Heart right ventricle (tissue), 16 donors: ENCODE measurements at places on chromosomes 11 and 22. TPM values are rescaled to one million over a fixed set of nuclear protein-coding genes. Genes with fewer than 3 reads are reported as not detected.
A peak's percentile ranks its signal among the peaks of the same experiment; 100 is the strongest.

DNA sequence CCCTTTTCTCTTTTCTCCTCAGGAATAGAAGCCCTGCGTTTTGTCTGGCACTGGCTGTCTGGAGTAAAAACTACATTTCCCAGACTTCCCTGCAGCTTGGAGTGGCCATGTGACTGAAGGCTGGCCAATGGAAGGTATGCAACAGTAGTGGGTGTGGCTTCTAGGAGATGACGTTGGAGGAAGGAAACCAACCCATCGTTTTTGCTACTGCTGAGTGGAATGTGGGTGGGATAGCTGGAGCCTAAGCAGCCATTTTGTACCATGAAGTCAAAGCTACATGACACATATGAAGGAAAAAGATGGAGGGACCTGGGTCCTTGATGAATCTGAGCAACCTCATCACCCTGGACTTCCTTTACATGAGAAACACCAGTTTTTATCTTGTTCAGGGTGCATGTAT, 19.6 kb downstream of the FGF3 start:
- no peak for DNase-seq

KDELR3 gene
- polyA plus RNA-seq = 9.4 TPM

DNA sequence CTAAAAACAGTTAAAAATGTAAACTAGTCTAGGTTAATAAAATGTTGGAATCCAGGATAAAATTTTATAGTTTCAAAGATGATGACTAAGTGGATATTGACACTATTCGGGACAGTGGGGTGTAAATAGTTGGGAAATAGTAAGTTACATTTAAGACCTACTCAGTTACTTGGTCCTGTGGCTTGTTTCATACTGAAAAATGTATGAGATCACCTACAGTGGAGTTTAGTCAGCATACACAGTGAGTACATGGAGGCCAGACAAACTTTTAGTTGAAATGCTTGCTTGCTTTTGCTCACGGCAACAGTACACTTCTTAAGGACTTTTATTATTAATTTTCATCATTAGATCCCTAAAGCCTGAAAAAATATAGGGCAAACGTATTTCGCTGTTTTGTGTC, 16.1 kb downstream of the TRIM22 start:
- DNase-seq = no peak

GRCh38 chr11:10072142-10072541, 221.9 kb downstream of the SBF2 start:
- DNase-seq = no peak

MOGAT2 gene
- not detected for polyA plus RNA-seq

LRRC74B gene
- polyA plus RNA-seq = not detected

TRIM6 gene
- 0.95 TPM for polyA plus RNA-seq

DNA sequence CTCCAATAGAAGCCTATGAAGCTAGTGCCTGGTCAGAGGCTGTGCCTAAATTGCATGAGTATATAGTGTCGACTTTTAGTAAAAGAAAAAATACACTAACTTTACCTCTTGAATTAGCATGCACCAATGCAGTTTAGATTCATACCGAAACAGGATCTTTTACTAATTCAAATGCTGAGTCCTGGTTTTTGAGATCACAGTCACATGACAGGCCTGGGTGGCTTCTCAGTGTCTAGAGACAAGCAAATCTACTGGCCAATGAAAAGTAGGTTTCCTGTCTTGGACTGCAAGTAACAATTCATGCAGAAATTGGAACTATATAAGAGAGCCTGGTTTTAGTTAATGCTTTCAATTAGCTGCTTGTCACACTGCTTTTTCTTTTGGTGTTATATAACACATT, 7.2 kb downstream of the ARHGEF12 start:
- DNase-seq = peak; percentile 32

DNA sequence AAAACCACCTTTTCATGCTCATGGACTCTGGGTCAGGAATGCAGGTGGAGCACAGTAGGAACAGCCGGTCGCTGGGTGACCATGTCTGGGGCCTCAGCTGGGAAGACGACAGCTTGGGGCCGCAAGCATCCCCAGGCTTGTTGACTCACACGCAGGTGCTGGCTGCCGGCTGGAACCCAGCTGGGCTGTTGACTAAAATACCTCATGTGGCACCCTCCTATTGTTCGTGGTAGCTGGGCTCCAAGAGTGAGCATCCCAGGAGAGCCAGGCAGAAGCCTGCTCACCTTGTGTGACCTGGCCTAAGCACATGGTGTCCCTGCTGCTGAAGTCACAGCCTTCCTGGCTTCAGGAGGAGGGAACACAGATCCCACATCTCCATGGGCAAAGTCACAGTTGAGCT, 9.4 kb downstream of the DPP3 start:
- DNase-seq = no peak

DNA sequence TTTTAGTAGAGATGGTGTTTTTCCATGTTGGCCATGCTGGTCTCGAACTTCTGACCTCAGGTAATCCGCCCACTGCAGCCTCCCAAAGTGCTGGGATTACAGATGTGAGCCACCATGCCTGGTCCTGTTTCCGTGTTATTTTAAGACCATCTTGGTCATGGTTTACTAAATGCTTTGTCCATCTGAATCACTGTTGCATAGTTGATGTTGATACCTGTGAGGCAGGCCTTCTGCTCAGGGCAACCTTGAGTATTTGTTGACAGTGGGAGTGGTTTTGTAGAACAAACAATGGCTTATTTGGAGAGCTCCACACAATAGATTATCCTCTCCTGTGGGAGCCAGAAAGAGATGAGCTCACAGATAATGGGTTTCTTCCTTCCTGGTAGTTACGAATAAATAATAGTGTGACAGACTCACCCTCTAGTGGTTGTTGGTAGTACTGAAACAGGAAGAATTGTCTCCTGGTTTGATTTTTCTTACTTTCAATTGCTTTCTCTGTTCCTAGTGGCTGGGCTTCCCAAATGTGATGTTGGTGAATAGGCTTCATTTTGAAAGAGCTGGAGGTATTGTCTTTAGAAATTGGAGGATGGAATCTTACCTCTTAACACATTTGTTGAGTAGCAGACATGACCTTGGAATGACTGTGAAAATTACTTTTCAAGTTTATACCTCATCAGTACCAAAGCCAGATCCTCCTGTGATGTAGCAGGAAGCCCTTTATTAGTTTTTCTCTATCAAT, 39.0 kb downstream of the CTNND1 start:
- DNase-seq = no peak

RAB36 gene
- polyA plus RNA-seq = 0.29 TPM

DNA sequence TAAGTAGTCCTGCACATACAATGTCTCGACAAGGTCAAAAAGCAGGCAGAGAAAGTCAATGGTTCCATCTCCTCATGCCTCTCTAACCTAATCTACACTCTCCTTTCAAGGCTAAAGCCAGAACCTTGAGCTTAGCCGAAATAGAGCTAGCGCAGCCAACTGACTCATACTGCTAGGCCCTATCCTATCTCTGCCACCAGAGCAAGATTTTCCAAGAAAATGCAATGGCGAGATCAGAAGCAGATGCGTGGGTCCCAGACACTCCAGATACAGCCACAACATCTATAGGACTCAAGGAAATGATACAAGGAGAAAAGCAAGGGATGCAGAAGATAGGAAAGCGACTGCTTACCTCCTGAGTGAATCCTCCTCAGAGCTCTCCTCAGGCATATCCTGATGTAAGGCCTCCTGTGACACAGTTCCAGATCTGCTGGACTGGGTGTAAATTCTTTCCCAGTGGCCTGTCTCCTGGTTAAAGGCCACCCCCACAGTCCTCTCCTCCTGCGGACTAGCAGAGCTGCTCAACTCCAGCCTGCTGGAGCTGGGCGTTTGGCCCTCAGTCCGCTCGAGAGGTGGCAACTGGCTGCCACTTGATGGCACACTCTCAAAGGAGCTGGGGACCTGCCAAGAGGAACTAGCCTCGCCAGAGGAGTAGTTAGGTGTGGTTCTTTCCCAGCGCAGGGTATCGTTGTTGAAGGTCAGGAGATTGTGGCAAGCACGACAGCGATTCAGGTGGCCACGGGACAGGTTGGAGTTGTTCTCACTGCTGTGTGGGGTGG, 52.0 kb downstream of the AMBRA1 start:
- DNase-seq = peak; percentile 44

GTPBP1 gene
- 18.4 TPM for polyA plus RNA-seq

DNA sequence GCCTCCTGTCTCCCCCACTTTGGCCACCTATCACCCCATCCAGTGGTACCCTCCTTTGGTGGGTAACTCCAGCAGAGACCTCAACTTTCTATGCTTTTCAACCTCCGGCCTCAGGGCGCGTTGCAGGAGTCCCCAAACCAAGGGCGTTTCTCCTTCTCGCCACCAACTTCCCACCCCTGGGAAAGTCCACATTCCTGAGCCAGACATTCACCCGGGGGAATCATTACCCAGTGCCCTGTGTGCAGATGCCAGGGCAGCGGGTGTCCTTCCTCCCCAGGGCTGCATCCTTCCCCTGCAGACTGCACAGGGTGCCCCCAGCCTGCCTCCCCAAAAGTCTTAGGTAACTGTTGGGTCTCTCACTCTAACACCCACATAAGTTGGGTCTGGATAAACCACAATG, 26.4 kb downstream of the MYEOV start:
- no peak for DNase-seq

BEST1 gene
- 4.9 TPM for polyA plus RNA-seq

- no peak for DNase-seq
These were observed 38.3 kb upstream of the TH start for GRCh38 chr11:2209900-2210321.

GRCh38 chr11:61869708-61870451, 21.5 kb downstream of the FADS3 start:
- DNase-seq = no peak

NAALAD2 gene
- 0.35 TPM for polyA plus RNA-seq

DNA sequence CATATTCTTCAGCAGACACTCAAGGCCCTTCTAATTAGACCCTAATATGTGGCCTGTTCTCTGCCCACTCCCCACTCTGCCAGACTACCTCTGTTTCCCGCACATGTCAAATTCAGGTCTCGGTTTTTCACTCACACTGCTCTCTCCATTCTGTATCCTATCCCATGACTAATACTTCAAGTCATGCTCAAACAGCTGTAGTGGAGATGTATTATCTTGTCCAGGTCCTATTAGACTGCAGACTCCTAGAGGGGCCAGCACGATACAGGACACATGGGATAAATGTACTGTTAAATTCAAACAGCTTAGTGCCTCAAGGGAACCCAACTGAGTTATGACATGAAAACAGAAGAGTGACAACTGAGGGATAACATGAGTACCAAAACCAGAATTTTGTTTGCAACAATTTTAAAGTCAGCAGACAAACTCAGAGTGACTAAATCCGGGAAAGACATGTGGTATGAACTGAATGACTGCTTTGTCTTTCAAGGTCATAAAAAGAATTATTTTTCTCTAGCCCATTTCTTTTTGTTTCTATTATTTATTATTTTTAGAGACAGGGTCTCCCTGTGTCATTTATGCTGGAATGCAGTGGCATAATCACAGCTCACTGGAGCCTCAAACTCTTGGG, 20.5 kb downstream of the ATP6V1E1 start:
- DNase-seq = no peak

C2CD2L gene
- polyA plus RNA-seq = 6.1 TPM

ATL3 gene
- polyA plus RNA-seq = 7.3 TPM

GRCh38 chr11:88597387-88597786, 259.9 kb upstream of the CTSC start:
- DNase-seq = no peak

GRCh38 chr22:17637490-17638181, 921 bp upstream of the BCL2L13 start:
- no peak for DNase-seq

DNA sequence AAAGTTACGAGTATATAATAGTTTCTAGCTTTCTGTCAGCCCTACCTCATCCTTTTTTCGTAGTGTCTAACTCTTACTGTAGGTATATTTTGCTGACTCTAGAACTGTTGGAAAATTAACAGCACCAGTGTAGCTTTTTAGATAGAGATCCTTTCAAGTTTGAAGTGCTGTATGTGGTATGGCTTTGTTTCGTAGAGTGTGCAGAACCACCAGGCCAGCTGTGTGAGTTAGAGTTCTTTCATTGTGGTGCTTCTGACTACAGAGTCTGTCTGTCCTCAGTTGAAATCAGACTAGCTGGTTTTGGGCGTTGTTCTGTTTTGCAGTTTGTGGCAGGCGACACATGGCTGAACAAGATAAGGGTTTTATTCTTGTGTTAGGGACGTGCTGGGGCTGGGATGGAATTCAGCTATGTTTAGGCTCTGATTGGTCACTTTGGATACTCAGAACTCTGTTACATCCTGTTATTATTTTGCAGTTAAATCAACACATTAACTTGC, 3.2 kb downstream of the ARHGEF12 start:
- peak; percentile 23 for DNase-seq

DNA sequence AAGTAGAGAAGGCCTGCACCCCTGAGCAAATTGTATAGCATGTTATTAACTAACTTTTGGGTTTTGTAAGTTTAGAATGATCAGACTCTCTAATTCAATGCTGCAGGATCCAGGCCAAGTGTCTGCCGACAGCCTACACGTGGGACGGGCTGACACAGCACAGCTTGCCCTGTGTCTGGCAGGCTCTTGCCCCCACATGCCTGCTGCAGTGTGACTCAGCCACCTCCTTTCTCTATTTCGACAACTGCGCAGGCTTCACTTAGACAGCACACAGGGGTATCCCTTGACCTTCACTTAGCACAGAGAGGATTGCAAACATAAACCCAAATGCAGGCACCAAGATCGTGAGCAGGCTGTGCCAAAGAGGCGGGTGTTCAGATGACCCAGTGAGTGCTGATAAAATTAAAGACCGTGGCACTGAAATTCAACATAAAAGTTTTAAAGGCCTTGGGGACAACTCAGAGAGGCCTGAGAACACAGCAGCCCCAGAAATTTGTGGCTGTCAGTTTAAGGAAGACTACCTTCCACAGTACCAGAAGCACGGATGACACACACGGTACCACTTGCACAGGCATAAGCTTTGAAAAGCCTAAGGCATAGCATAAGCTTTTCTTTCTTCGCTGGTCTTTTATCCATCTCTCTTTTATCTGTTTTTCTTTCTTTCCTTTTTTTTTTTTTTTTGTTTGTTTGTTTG, 37.8 kb downstream of the SCN3B start:
- peak; percentile 69 for DNase-seq

LMO1 gene
- 4.0 TPM for polyA plus RNA-seq

TMEM121B gene
- 1.2 TPM for polyA plus RNA-seq

ACTN3 gene
- 0.03 TPM for polyA plus RNA-seq

NPAS4 gene
- 0.04 TPM for polyA plus RNA-seq

MN1 gene
- polyA plus RNA-seq = 3.4 TPM

GRCh38 chr22:45683680-45684079, 12.0 kb downstream of the ATXN10 start:
- no peak for DNase-seq

GRCh38 chr11:82521427-82521826, 212.2 kb downstream of the FAM181B start:
- peak; percentile 25 for DNase-seq

CRYBA4 gene
- polyA plus RNA-seq = not detected

GRCh38 chr11:65554057-65554818, 3.9 kb downstream of the LTBP3 start:
- DNase-seq = no peak
